ENCODE measurements at places on chromosomes 1 and 21. TPM values are rescaled to one million over a fixed set of nuclear protein-coding genes. Genes with fewer than 3 reads are reported as not detected.

TACSTD2 gene
- total RNA-seq, result 1.3 TPM

GRCh38 chr1:234643111-234643849 is 33.3 kb upstream of the IRF2BP2 start:
- H3K4me3 ChIP-seq, result no peak overlapping the region
- H3K4me1 ChIP-seq, result no peaks in the 10 kb centered on the region
- H3K27me3 ChIP-seq, result no peaks in the 10 kb centered on the region
- no peak overlapping the region for H3K27ac ChIP-seq
- no peak for DNase-seq
- no peaks in the 10 kb centered on the region for H3K36me3 ChIP-seq

DNA sequence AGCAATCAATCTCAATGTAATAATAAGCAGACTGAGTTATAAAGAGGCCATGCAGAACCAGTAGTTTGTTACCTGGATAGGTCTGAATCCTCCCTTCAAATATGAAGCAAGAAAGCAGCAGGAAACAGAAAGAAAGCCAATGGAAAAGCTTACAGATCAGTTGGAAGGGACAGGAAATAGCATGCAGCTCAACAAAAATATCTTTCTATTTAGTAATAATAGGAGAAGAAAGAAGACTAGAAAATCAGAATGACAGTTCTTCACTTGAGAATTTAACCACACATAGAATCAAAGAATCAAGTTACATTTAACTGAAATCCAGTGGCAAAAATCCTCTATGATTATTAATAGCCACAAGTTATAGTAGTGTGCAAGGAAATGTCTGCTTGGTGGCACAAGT is 194.4 kb downstream of the EIF4G3 start:
- H3K27ac ChIP-seq, result no peak overlapping the region
- no peak overlapping the region for H3K4me3 ChIP-seq
- no peaks in the 10 kb centered on the region for H3K27me3 ChIP-seq
- DNase-seq, result no peak
- no peaks in the 10 kb centered on the region for H3K36me3 ChIP-seq

GRCh38 chr1:154832384-154832783 is 37.7 kb downstream of the KCNN3 start:
- no peaks in the 10 kb centered on the region for H3K27me3 ChIP-seq
- no peak for DNase-seq

- H3K36me3 ChIP-seq, result no peaks in the 10 kb centered on the region
- H3K27ac ChIP-seq, result no peak overlapping the region
- H3K4me3 ChIP-seq, result no peak overlapping the region
- DNase-seq, result no peak
- H3K4me1 ChIP-seq, result no peaks in the 10 kb centered on the region
These were observed 47.8 kb downstream of the DAB1 start for GRCh38 chr1:57376041-57376440.

- no peak overlapping the region for H3K27ac ChIP-seq
- no peaks in the 10 kb centered on the region for H3K36me3 ChIP-seq
- no peak for DNase-seq
- H3K4me3 ChIP-seq, result no peak overlapping the region
These were observed 498.2 kb upstream of the BRINP3 start for GRCh38 chr1:190975827-190976226.

- peak overlapping the region; percentile 93 for H3K4me3 ChIP-seq
- H3K4me1 ChIP-seq, result peaks cover 41% of the 10 kb centered on the region
- DNase-seq, result no peak
- H3K27ac ChIP-seq, result peak overlapping the region; percentile 99
These were observed 2.5 kb downstream of the RHOC start for GRCh38 chr1:112704391-112704933.
